ENCODE measurements at places on chromosomes 2 and 18. TPM values are rescaled to one million over a fixed set of nuclear protein-coding genes. Genes with fewer than 3 reads are reported as not detected.

DNA sequence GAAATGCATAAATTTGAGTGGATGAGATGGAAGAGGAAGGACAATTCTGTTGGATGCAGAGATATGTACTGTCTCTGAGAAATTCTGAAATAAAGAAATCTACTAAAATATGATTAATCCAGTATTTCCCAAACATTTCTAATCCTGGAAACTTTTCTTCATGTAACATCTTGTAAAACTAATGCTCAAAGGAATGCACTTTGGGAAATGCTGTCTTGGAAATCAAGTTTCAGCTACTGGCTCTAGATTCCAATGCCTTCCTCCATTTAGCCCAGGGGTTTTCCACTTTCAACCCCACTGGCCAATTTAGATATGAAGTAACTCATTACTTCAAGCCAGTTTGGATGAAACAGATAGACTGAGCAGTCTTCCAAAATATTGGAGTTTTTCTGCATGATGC lies 355.1 kb downstream of the TXNL1 start:
- no peak for DNase-seq

DNA sequence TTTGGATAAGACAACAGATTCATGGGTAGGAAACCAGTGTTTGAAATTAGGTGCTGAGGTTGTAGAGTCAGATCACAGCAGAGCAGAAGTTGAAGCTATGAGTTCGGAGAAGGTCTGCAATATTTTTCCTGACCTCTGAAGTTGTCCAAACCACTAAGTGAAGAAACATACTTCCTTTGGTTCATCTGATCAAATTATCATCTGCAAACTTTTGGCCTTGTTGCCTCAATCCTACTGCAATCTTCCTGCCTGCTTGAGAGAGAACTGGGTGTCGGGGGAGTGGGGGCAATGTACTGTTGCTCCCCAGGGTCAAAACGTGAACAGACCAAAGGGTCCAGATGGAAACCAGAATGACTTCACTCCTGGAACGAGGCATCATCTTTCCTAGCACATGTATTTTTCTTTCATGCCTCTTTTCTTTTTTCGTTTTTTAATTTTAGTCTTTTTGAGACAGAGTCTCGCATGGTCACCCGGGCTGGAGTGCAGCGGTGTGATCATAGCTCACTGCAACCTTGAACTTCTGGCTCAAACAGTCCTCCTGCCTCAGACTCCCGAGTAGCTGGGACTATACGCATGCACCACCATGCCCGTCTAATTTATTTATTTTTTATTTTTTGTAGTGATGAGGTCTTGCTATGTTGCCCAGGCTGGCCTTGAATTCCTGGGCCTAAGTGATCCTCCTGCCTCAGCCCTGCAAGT lies 42.7 kb downstream of the RAB31 start:
- DNase-seq, result no peak

Gene ALLC
- total RNA-seq, result not detected

Gene GYPC
- 137 TPM for total RNA-seq

Gene TSPYL6
- total RNA-seq, result not detected

Gene INHBB
- total RNA-seq, result not detected

DNA sequence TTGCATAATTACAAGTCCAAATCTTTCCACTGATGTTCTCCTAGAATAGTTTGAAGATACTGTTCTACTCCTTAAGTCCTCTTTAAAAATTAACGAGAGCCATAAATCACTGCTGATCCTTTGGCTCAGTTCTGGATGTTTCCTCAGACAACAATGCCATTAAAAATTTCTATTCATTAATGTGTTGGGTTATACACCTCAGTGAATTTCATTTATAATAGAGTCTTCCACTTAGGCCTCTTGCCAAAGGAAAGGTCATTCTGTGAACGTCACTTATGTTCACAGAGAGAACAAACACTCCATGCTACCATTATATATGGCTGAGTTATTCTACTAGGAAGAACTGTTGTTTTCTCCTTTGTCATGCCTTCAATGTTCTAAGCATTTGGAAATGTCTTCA lies 1472.3 kb upstream of the CELF4 start:
- DNase-seq, result no peak

DNA sequence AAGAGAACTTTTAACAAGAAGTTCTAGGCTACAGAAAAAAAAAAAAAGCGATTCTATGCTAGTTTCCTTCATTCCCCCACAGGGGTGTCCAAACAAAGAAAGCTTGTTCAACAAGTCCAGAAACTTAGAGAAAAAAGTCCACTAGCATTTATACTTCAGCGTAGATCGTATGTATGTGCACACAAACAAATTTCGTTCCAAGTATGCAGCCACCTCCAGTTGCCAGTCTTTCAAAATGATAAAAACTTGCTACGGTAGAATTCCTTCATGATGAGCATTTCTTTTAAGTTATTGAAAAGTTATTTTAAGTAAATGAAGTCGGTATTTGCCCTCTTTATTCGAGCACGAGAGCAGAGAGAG lies 3.7 kb upstream of the OTX1 start:
- DNase-seq, result no peak

- no peak for DNase-seq
Observed at GRCh38 chr2:120622159-120622869, 113.4 kb upstream of the GLI2 start.

DNA sequence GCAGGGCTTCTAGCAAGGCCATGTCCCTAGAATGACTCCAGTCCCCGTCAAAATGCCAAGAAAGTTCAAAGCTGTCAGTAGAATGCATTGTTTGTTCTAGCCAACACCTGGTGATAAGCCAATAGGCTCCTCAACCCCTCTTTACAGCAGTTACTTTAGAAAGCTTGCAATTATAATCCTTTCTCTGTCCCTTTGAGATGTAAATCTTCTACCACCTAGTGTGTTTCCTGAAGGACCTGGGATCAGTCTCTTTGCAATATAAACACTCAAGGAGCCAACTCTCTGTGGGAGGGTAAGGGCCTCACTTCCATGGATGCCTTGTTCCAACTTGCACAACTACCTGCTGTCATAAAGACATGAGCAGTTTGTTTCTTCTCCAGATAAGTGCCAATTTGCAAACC lies 301.8 kb downstream of the NBAS start:
- no peak for DNase-seq

- no peak for DNase-seq
Observed at GRCh38 chr2:234873828-234874173, 78.0 kb upstream of the SH3BP4 start.

Gene UPP2
- not detected for total RNA-seq

DNA sequence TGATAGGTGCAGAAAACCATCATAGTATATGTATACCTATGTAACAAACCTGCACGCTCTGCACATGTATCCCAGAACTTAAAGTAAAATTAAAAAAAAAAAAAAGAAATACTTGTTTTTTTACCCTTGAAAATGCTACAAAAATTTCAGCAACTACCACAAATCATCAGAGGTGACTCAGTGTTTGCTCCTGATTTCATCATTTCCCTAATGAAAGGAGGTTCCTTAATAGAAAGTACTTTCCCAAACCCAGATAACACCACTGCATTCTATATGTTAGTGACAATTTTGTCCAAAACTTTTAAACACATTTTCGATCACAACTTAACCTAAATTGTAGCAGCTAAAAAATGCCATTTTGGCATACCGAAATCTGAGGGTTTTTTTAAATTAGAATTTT lies 163.3 kb downstream of the SLC39A10 start:
- DNase-seq, result no peak

- DNase-seq, result no peak
Observed at GRCh38 chr2:129673234-129673633, 306.2 kb upstream of the RAB6C start.
